SK-MEL-5 (cell line): ENCODE measurements at places on chromosomes 4 and X. TPM values are rescaled to one million over a fixed set of nuclear protein-coding genes. Genes with fewer than 3 reads are reported as not detected.

DNA sequence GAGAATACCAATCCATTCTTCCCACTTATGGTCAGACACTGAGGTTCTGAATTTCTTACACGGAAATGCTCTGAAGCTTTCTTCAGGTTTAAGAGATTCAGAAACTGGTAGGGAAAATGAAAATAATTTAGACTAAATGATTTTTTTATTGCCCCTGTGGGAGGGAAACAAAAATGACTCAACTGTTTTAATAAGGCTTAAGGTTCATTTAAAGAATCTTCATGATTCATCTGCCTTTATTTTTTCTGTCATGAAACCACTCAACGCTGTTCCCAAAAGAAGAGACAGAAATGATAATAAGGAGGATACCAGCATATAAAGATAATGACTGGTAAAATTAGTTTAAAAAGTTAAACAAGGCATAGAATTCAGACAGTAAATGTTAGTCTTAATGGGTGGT is 39.3 kb upstream of the FAM47B start:
- no peak for DNase-seq

DNA sequence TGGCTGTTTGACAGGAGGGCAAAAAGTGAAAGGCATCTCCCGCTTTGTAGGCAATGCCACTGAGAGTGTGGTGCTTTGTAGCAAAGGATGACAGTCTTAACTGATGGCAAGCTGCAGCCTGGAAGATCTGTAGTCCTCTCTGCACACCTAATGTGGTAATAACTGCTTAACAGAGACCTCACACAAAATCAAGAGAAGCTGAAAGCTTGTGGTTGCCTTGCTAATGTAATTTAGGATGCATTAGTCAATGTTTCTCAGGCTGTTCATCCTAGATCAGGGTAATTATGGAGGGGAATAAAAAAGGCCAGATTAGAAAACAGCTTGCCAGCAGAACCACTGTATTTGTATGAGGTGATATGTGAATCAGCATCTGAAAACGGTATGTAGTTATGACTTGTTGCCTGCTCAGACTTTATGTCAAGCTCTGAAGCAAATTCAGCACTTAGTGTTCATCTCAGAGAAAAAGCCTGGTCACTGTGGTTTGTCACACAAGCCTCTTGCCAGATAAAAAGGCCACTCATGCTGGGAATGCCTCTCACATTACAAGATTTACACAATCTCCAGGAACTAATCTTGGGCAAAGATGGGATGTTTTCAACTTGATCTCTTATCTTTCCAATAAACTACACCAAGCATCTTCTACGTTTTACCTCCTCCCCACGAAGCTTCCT is 130.8 kb downstream of the ENOX2 start:
- no peak for DNase-seq

DNA sequence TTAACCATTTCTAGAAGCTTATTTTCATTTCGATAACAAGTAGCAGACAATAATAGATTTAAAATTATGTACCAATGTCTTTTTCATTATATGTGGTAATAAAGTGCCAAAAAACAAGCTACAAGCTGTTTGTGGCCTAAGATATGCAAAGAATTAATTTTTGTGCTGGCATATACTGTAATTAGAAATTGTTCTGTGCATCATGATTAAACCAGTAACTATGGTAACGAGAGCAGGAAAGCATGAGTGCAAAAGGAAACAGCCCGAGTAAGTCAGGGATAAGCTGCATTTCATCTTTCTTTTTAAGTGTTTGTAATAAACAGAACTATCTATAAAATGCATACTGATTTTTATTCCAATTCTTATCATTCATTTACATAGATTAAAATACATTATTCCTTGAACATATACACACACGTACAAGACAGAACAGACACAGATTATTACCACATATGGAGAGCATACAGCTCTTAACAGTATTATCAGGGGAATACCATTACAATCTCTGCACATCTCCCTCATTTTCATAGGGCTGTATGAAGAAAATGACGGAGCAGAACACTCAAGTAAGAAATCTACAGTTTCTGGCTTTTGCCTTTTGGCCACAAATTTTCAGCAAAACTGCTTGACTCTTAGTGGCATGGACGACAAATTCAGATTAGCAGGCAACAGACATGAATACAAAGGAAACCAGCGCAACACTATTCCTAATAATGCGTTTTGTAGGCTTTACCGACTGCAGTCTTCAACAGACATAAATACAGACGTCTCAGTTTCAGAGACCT is 121.3 kb upstream of the WDR17 start:
- no peak for DNase-seq

- DNase-seq = no peak
These were observed 93.8 kb downstream of the C4orf51 start for GRCh38 chr4:145773581-145774234.

GRCh38 chr4:40881851-40882250 is 132.1 kb downstream of the NSUN7 start:
- DNase-seq = no peak

DNA sequence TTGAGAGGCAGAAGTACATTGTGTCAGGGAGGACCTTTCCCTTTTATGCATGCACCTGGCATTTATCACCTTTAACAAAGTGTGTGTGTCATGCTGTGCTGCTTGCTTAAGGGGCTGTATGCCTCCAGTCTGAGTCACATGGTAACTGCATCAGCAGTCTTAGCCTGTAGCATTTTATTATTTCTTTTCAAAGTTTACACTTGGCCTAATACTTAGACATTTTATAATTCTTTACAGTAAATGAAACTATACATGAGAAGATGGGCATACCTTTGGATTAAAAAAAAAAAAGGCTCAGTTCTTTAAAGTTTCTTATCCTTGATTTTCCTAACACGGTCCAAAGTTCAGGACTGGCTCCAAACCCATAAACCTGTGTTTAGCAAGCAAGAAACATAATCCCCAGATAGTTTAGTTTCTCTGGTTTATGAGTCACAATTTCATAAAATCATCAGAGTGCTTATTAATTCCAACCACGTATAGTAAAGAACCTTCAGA is 14.6 kb downstream of the NPNT start:
- DNase-seq = no peak

DNA sequence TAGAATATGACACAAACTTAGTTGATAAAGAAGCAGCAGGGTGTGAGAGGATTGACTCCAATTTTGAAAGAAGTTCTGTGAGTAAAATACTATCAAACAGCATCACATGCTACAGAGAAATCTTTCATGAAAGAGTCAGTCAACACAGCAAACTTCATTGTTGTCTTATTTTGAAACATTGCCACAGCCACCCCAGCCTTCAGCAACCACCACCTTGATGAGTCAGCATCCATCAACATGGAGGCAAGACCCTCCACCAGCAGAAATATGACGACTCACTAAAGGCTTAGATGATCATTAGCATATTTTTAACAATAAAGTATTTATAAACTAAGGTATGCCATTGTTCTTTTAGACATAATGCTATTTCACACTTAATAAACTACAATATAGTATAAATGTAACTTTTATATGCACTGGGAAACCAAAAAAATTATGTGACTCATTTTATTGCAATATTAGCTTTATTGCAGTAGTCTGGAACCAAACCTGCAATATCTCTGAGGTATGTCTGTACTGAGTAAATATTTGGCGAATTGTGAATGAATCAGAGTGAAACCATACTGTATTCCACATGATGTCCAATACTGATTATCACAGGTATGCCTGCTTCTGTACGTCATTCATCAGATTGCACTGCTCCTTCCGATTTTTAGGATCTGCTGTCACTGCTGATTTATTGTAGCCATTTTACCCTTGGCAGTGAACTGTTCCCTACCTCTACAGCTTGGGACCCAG is 11.6 kb downstream of the FRMPD4 start:
- no peak for DNase-seq

DNA sequence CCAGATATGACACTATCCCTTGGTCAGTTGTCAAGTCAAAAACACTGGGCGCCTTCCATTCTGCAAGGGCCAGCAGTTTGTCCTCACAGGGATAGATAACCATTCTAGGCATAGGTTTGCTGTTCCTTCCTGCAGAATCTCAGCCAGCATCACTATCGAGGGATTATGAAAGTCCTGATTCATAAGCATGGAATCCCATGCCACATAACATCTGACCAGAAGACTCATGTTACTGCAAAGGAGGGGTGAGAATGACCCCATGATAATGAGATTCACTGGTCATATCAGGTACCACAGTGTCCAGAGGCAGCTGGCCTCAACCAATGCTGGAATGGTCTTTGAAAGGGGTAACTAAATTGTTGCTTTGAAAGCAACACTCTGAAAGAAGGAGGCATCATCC is 84.7 kb downstream of the OTC start:
- no peak for DNase-seq

DNA sequence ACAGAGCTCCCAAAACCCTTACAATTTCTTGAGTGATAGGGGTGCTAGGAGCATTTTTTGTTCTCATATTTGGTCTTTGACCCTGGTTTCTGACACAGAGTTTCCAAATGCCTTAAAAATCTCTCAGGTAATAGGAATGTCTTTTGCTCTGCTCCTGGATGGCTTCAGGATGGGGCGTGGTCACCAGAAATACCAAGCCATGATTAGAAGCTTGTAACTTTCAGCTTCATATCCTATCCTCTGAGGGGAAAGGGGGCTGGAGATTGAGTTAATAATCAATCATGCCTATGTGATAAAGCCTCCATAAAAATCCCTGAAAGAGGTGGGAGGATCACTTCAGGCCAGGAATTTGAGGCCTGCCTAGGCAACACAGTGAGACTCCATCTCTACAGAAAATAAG is 34.6 kb upstream of the IL9R start:
- DNase-seq = no peak

DNA sequence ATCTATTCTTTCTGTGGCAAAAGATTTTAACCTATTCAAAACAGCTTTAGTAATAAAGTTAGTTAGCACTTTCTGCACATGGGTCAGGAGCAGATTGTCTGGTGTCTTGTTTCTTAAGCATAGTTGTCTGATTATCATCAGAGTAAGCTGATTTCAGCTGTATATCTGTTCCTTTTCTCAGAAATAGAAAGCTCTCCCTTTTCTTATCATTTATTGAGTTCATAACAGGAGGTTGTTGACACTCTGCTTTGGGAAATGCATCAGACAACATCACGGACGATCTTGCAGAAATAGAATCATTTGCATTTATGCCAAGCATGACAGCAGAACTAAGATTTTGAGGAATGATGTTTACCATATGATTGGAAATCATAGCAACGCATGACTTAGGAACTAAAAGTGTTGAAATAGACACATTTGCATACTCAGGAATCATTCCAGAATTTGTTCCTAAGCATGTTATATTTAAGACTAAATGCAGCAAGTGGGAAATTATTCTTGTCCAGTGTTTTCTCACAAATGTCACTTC is 66.7 kb downstream of the RBMX2 start:
- DNase-seq = no peak

- no peak for DNase-seq
These were observed 7.0 kb downstream of the ENOX2 start for GRCh38 chrX:130896026-130896425.

DNA sequence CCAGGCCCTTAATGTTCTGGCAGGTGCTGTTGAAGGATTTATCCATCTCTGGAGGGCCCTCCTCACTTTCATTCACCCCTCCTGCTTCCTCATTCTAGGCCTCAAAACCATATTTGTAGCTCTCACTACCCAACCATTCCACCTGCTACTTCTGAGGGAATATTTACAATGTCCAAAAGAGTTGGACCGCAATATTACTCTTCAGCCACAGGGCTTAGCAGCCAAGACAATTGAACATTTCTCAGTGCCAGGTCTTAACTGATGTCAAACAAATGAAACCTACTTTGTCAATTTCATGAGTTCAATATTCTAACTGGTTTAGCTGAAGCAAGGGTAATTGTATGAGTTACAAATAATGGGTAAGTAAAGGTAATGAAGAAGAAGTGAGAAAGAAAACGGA is 113.2 kb downstream of the ENOX2 start:
- no peak for DNase-seq

RPA4 gene
- 0.24 and 0.45 TPM in 2 replicates for total RNA-seq
